ENCODE measurements at places on chromosomes 13 and 19.

GRCh38 chr19:38781058-38781457, 7.7 kb upstream of the LGALS7 start:
- no peak for DNase-seq

DNA sequence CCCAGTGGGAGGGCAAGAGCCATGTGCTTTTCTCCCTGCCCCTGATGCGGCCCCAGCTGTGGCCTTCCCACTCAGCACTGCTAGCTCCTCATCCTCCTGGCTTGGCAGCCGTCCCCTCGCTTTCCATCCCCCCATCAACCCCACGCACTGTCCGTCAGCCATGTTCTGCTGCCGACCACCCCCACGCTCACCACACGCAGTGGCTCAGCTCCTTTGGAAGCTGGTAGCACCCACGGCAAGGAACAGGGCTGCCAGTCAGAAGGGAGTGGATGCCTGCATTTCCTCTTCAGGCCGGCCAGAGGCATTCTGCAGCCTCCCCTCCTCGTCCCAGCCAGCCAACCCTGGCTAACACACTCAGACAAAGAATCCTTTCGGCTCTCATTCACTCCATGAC, 6.3 kb downstream of the CALM3 start:
- DNase-seq = no peak

DNA sequence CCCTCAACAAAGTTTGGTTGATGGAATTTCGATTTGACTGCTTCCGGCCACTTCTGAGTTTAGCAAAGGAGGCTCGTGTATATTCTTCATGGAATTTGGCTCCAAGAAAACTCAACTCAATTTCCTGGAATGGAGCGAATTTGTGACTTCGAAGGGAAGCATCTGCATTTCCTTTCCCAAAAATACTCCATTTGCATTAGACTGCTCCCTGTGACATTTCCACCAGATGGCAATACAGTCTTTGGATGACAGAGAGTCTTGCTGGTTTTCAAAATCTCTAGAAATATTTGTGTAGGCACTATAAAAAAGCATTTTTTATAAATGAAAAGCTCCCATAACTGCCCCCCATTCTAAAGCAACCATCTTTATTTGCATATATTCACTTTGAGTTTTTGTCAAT, 4.1 kb downstream of the C1QTNF9 start:
- DNase-seq = no peak

GRCh38 chr13:97388373-97388772, 45.6 kb upstream of the RAP2A start:
- DNase-seq = no peak

Data from amniotic stem cell (primary cell).